ENCODE measurements at places on chromosomes 2 and 18.

- no peak for DNase-seq
Observed at GRCh38 chr2:241554610-241555322, 3.8 kb upstream of the BOK start.

DNA sequence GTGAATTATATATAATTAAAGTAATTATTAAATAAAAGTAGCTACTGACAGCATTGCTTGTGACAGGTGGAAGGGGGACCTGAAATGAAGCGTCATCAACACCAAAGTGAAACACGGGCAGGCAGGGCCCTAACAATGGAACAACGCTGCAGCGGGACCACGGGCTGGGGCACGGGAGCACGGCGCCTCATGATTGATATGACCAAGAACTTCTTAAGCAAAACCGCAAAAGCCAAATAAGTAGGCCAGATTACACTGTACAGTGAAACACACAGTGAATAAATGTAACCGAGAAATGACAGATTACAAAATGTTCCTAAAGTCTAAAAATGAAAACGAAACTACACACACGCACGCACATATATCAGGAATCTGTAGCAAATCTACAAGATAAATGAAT, 81.4 kb downstream of the SNTG2 start:
- DNase-seq: no peak

- DNase-seq: peak; percentile 48
Observed at GRCh38 chr18:10488017-10488416, 33.6 kb downstream of the APCDD1 start.

- no peak for DNase-seq
Observed at GRCh38 chr2:208722731-208723130, 316.1 kb downstream of the PTH2R start.

- no peak for DNase-seq
Observed at GRCh38 chr2:57444752-57445430, 601.7 kb upstream of the VRK2 start.

DNA sequence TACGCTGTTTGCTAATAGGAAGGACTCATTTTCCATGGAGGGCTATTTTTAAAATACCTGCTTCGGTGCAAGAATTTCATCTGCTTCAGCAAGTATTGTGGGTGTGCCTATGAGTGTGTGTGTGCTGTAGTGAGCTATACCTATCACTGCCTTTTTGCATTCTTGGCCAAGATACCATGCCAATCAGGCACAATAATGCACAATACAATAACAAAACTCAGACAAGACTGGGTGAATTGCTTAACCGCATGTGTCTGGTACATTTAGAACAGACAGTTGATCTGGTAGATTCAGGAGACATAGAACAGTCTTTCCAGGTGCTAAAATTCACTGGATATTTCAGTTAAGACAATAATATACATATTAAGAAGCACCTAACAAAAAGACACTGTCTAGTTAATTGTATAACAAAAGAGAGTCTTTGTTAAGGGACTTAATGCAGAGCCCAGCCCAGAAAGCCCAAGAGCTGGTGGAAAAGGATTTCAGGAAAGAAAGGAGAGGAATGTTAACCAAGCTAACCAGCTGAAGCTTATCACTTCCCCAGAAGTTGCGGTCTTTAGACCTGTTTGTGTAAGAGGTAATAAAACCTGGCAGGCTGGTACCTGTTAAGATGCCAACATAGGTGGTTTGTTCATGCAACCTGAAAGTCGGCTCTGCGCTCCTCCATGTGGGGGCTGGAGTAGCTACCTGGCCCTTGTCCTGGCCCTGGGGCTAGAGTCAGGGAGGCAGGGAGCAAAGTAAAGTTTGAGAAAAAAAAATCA, 153.3 kb upstream of the RBMS1 start:
- no peak for DNase-seq

- no peak for DNase-seq
Observed at GRCh38 chr18:23838233-23838632, 149.0 kb downstream of the LAMA3 start.

GRCh38 chr2:190668892-190669291, 20.0 kb downstream of the NAB1 start:
- DNase-seq: no peak

- DNase-seq: no peak
Observed at GRCh38 chr2:109422758-109423500, 190.8 kb downstream of the SEPTIN10 start.

DNA sequence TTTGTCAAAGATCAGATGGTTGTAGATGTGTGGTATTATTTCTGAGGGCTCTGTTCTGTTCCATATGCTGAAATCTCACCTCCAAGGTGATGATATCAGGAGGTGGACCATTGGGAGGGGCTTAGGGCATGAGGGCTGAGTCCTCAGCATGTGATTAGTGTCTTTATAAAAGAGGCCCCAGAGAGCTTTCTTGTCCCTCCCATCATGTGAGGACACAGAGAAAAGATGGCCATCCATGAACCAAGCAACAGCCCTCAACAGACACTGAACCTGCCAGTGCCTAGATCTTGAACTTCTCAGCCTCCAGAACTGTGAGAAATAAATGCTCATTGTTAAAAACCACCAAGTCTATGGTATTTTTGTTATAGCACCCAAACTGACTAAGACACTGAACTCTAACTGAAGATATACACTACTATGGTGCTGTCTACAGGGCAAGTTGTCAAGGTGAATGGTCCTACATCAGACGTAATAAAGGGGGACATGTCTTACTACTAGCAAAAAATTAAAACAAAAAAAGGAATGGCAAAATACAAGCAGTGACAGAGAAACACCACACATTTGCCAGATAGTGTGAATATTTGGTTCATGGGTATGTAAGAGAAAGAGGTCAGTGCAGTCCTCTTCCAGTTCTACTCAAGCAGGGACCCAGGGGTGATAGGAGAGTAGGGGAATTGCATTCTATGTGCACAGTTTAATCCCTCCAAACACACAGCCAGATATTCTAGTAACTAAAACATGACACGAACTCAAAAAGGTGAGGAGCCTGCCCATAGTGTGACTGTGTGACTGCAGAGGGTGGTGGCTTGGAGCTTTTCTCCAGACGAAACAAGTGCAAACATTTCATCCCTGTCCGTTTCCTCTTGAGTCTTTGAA, 164.4 kb upstream of the MYCN start:
- no peak for DNase-seq

DNA sequence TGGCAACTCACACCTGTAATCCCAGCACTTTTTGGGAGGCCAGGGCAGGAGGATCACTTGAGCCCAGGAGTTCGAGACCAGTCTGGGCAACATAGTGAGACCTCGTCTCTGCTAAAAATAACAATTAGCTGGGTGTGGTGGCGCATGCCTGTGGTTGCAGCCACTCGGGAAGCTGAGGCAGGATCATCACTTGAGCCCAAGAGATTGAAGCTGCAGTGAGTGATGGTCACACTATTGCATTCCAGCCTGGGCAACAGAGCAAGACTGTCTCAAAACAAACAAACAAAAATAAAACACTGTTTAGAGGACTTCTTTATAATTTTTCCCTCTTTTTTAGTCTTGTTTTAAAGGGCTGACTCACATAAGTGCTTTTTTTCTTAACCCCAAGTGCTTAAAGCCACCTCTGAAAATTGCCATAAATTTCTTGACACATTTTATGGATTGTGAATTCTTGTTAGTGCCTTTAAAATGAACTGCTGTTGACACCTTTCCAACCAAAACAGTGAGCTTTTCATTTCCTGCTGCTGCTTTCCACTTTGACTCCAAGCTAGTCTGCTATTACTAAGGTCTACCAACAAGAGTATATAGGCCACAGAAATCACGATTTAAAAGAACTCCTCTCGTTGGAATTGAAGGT, 41.7 kb downstream of the CYP20A1 start:
- peak; percentile 24 for DNase-seq

- DNase-seq: no peak
Observed at GRCh38 chr2:159811232-159811631, 13.2 kb upstream of the CD302 start.

- DNase-seq: no peak
Observed at GRCh38 chr2:64657411-64657810, 3.7 kb upstream of the SERTAD2 start.

DNA sequence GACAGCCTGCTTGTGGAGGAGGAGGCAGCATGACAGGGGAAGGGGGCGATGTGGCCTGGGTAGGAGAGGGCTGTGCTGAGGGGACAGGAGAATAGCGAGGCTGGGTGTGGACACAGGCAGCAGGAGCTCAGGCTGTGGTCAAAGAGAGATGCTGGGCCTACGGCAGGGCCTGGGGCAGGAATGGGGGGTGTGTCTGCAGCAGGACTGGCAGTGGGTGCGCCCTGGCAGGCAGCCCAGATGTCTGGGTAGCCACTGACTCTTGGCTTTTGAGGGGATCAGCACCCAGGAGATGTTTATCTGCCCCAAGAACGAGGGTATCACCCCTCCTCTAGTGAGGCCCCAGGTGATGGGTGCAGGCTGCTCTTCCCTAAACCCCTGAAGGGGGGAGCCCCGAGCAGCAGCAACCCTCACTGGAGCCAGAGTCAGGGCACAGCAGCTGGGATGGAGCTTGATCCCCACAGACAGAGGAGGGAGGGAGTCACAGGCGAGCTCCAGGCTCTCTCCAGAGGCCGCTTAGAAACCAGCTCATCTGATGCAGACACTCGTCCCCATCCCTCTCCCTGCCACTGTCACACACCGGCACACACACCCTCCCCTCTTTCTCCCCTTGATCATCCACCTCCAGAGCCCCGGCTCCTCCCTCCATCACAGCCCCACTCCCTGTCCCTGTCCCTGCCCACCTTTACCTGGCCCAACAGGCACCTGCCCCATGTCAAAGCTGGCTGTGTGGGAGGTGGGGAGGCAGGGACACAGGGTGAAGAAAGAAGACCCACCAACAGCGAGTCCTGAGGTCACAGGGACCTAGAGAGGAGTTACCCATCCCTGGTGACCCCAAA, 29.8 kb upstream of the TNS1 start:
- peak; percentile 15 for DNase-seq

GRCh38 chr2:45257820-45258219, 248.6 kb upstream of the SIX2 start:
- no peak for DNase-seq

DNA sequence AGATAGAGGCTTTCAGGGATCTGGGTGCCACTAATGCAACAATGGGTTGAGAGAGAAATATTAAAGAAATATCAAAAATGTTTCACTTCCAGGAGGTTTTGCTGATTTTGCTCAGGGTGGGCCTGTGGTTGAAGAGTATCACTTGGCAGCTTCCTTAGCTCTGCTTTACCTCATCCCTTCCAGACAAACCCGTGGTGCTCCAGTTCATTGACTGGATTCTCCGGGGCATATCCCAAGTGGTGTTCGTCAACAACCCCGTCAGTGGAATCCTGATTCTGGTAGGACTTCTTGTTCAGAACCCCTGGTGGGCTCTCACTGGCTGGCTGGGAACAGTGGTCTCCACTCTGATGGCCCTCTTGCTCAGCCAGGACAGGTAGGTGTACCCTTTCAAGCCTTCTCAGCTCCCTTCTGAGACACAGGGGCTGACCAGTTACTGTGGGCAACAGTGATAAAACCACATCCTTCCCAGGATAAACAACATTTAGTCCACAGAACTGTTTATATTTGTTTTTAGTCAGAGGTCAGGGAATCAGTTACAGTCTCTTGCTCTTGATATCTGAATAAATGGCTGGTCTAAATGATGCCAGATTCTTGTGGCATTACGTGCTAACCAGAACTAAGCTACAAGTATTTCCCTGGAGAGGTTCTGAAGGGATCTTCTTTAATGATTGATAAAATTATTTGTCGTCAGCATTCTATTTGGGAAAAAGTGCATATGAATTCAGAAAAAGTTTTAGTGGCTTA, 7.0 kb downstream of the SLC14A1 start:
- DNase-seq: peak; percentile 27

- DNase-seq: peak; percentile 55
Observed at GRCh38 chr18:54958704-54959625, at the start of gene CCDC68. Gene CCDC68 (minus strand): TSS chr18:54959461. CDS start chr18:54942791, 16,670 bp downstream.

DNA sequence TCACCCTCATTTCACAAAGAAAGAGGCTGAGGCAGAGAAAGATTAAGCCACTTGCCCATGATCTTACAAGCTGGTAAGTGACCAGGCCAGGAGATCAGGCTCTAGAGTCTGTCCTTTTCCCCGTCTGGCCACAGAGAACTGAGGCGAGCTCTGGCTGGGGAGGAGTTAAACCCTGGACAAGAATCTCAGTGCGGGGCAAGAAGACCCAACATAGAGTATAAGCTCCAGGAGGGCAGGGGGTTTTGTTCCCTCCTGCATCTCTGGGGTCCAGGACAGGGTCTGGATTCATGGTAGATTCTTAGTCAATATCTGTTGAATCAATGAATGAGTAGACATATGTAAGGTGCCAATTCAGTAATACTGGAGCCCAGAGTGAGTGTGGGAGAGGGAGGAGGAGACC, 12.9 kb upstream of the INPP5D start:
- DNase-seq: no peak

DNA sequence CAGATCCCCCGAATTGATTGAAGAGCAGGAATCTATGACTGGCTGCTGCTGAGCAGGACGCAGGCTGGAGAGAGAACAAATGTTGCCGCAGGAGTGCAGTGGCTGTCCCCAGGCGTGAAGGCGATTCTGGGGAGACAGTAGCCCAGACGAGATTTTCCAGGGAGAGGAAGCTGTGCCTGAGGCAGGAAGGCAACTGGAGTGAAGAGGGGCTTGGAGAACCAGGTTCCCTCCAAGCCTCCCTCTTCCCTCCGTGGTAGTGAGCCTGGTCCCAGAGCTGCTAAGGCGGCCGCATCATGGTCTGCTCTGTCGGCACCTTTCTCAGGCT, 1.3 kb upstream of the NPPC start:
- peak; percentile 10 for DNase-seq

- no peak for DNase-seq
Observed at GRCh38 chr2:14905571-14905970, 273.1 kb downstream of the LRATD1 start.

DNA sequence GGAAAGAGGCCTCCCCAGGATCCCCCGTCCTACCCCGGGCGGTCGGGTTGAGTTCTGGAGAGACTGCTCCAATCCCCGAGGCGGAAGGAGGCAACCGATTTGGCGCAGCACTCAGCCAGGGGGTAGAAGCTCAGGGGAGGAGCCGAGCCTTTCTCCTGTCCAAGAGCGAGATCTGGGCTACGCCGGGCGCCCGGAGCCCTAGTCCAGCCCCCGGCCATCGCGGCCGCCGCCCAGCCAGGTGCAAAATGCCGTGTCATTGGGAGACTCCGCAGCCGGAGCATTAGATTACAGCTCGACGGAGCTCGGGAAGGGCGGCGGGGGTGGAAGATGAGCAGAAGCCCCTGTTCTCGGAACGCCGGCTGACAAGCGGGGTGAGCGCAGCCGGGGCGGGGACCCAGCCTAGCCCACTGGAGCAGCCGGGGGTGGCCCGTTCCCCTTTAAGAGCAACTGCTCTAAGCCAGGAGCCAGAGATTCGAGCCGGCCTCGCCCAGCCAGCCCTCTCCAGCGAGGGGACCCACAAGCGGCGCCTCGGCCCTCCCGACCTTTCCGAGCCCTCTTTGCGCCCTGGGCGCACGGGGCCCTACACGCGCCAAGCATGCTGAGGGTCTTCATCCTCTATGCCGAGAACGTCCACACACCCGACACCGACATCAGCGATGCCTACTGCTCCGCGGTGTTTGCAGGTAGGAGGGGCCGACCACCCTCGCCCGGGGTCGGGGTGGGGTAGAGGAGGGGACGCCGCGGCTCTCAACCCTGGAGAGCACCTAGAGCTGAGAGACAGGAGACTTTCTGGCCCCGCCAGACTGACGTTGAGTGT, at the start of gene DYSF:
Gene DYSF (plus strand): TSS at position 158 of the 817 bp plus-strand sequence.
- peak; percentile 65 for DNase-seq

- DNase-seq: no peak
Observed at GRCh38 chr2:100339823-100340222, 17.5 kb upstream of the LONRF2 start.
